ENCODE measurements at places on chromosomes 13 and 19.
A peak's percentile ranks its signal among the peaks of the same experiment; 100 is the strongest.

GRCh38 chr19:46141421-46141820 lies 6.6 kb upstream of the IGFL2 start:
- DNase-seq: no peak

DNA sequence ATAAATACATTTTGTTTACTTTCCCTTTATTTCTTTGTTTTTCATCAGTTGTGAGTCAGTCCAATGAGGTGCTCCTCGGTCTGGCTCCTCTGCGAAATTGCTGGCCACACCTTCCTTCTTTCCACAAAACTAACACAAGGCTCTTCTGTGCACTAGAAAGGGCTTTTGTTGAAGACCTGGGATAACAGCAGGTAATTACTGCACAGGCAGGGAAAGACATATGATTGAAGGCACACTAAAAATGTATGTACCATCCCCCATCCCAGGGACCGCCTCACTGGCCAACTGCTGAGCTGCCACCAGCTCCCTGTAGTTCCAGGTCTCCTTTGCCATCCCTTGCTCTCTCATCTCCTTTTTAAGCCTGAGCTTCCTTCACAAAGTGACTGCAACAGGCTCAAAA lies 180.5 kb downstream of the EFNB2 start:
- DNase-seq: no peak

GRCh38 chr13:47903836-47904235 lies 97.2 kb downstream of the SUCLA2 start:
- DNase-seq: peak; percentile 86

DNA sequence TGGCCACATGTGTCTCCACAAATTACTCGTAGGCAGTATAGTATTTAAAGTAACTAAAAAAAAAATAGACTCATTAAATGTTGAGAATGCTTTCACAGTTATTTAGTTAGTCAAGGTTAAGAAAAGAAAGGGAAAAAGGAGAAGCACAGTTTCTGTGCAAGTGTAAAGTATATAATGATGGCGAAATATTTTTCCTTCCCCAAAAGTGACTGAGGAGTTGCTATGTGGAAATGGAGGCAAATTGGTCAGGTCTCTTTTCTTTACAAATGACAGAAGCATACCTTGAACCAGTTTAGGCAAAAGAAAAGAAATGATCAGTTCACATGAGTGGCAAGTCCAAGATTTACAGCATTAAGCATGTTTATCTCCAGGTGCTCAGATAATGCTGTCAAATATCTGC lies 18.0 kb downstream of the CSNK1A1L start:
- no peak for DNase-seq

DNA sequence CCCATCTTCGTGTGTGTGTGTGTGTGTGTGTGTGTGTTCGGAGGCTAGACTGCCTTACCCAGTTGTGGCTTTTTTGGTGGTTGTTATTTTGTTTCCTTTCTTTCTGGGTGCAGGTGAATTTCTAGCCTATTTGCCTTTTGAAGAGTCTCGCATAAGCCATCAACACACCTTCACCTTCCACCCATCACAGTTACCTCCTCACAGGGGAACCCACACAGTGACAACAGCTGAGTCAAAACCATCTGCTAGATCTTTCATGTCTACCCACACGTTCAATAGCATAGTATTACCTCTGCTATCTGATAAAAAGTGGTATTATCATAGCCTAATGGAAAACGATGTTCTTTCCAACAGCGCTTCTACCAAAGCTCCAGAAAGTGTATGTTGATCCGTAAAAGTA lies 303.2 kb upstream of the TMTC4 start:
- DNase-seq: no peak

DNA sequence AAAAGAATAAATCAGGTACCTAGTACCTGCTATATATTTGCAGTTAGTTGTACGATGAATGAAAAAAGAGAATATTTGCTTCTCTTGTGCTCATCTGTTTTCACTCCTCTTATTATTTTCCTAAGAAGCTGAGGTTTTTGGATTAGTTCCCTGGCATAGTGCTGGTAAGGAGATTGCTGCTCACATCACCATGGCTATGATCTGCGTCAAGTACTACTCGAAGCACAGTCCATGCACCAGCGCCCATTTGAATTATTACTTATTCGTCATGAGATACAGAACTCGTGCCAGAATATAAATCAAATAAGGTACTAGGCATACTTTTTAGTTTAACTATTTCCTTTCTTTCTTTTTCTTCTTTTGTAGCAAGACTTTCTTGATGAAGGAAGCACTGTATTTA lies 7.1 kb downstream of the SERTM1 start:
- DNase-seq: no peak

GRCh38 chr13:41401366-41401765 lies 56.0 kb upstream of the RGCC start:
- no peak for DNase-seq

GRCh38 chr19:44552324-44552723 lies 22.8 kb upstream of the CEACAM20 start:
- DNase-seq: peak; percentile 45

DNA sequence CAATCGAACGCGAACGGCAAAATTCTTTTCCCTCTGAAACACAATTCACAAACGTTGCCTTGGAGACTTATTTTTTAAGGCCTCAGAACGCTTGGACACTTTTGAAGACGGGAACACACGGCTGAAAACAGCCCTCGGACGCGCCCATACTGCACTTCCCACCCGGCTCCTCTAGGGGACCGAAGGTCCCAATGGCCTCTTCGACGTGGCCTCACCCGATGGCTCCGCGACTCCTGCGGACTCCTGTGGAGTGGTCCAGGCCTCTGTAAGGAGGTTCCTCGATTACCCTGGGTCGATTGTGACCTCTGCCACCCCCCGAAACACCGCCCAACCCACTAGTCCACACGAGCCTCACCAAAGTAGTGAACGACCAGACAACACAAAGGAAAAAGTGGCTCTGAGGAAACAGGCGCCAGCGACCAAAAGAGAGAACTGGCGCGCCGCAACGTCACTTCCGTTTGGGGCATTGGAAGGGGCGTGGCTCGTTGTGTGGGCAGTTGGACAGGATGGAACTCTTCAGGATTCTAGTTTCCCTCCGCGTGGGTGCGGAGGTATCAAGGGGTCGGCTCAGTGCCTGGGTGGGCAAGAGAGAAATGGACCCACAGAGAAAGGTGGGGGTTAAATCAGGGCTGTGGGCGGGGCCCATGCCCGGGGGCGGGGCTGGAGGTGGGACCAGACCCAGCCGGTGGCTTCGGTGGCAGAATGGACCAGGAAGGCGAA lies at the start of gene ZNF560:
ZNF560 (minus strand) TSS at position 434 of the 720 bp plus-strand sequence. CDS start 23,303 bp downstream, outside the sequence.
- peak; percentile 4 for DNase-seq

DNA sequence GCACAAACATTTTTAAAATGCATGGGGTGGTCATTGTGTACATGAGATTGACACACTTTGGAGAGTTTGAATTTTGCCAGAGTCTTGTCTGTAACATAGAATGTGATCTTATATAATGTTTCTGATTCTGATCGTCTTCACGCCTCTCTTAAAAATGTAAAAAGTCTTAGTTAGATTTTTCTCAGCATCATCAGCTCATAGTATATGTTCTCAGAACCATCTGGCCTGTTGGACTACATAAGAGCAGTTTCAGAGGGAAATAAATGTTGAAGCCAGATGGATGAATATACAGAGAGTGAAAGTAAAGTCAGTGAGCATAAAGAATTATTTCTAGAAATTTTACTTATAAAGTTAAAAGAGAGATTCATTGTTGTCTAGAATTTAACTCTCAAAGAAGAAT lies 789.9 kb upstream of the MIR17HG start:
- no peak for DNase-seq
